ENCODE measurements at places on chromosomes 5 and 9. TPM values are rescaled to one million over a fixed set of nuclear protein-coding genes. Genes with fewer than 3 reads are reported as not detected.

The HSPA9 gene
- 514 TPM for polyA plus RNA-seq

The CCNJL gene
- not detected for polyA plus RNA-seq

The FAM170A gene
- polyA plus RNA-seq: 0.13 TPM

The TTC33 gene
- 11.9 TPM for polyA plus RNA-seq

The CMYA5 gene
- polyA plus RNA-seq: 0.16 TPM

DNA sequence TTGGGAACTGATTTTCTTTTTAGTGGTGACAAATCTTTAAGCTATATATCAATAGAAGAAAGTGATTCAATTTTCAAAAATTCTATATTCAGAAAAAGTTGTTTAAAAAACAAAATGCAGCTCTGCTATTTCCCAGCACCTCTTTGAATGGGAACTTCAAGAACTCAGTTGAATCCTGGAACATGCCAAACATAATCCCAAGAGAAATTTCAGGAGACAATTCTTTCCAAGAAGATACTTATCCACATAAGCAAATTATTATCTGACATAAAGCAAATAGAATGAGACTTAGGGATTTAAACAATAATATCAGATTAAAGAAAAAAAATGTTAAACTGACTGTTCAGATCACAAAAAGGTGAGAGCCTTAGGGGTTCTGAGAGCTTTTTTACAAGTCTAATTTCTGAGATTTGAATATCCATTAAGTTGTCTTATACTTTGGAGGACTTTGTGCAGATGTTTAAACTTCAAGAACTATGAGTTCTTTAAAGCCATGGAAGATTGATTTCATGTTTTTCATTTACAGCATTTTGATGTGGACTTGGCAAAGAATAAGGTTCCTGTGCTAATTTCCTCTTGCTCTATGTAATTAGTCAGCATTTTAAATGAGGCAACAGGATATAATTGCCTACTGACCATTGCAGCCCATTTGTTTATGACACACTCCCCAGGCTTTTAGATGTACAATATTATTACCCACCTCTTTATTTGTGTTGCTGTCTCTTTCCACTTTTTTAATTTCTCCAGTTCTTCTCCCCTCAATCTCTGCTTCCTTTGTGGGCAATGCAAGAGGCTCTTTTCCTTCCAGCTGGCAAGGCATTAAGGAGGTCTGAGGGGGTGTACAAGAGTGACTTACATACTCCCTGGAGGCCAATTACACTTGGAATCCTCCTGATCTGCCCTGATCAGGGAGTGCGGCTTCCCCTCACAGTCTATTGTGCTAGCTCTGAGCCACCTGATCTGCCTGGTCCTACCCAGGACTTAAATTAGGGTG lies 419.1 kb downstream of the NR2F1-AS1 start:
- DNase-seq: no peak

GRCh38 chr9:124834591-124834990 lies 18.7 kb upstream of the WDR38 start:
- DNase-seq: no peak

DNA sequence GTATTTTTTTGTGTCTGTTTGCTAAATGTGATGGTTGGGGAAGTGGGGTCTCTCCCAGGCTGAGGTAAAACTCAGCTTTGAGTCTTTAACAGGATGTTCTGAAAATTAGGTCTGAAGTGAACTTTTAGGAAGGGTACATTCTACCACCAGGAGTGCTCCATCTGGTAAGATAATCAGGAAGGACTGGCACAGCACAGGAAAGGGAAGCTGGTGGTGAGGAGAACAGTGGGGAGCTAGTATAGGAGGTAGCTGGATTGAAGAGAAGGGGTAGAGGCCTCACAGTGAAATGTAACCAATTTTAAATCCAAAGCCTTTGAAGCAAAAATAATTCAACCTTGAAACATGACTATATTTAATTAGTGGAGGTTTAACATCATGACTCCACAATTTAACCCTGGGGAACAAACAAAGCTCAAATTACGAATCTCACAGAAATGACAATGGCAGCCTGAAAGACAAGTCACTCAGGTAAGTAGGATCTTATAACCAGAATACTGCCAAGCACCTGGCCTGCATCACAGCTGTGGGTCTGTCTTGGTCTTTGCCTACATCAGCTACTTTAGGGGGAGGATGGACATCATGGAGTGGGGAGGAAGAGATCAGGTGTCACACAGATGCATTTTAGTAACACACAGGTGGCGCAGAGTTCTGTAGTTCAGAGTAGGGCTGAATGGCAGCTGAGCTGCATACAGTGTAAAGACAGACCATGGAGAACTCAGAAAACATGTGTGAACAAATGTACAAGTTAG lies 445.3 kb downstream of the DMRT2 start:
- no peak for DNase-seq

GRCh38 chr9:87601176-87601575 lies 103.5 kb downstream of the DAPK1 start:
- DNase-seq: no peak

DNA sequence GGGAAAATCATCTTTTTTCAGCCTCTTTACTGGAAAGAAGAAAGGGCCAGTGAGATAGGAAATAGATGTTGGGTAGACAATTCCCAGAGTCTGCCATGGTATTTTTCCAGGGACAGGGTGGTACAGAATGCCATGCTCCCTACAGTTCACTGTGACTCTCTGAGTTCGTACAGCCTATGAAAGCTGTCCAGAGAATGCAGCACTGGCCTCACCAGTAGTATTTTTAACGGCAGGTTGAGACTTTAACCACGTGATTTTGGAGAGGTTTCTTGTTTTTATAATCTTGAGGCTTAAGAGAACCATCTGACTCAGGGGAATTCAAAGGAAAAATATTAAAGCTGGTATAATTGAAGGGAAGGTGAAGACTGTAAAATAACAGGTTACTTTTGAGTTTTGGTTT lies 10.1 kb upstream of the ZNF474 start:
- DNase-seq: no peak

DNA sequence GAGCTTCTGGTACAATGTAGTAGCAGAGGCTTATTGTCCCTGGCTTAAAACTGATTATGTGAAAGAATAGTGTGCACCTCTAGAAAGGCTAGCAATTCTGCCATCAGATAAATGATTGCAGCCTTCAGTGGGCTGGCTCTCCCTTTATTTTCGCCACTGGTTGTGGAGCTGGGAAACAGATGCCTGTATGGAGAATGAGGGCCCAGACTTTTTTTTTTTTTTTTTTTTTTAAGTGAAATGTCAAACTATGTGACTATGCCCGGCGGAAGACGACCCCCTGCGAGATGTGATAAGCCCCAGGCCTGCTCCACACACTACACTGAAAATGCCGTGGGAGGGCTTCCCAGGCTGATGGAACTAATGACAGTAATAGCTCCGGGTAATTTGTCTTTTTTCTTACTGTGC lies 28.7 kb downstream of the ISL1 start:
- no peak for DNase-seq

DNA sequence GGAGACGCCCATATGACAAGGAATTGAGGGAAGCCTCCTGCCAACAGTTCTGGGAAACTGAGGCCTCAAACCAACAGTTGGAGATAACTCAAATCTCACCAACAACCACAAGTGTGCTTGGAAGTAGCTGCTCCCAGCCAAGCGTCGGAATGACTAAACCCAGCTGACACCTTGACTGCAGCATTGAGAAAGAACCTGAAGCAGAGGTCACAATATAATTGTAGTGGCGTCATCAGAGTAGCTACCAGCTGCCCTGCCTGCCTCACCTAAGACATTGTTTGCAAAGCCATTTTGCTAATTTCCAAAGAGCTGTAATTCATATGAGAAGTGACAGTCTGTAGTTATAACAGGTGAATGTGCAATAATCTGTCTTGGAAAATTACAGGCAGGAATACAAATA lies 40.8 kb upstream of the ANKRD31 start:
- no peak for DNase-seq

- DNase-seq: no peak
These were observed 126.1 kb upstream of the RASA1 start for GRCh38 chr5:87141544-87141943.

DNA sequence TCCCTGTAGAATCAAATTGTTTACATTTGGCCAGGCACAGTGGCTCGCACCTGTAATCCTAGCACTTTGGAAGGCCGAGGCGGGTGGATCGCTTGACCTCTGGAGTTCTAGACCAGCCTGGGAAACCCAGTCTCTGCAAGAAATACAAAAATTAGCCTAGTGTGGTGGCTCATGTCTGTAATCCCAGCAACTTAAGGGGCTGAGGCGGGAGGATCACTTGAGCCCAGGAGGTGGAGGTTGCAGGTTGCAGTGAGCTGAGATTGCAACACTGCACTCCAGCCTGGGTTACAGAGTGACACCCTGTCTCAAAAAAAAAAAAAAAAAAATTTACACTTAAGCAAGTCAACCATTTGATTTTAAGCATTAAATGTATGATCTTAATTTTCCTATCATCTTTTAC lies 17.5 kb upstream of the IQGAP2 start:
- no peak for DNase-seq

Data from K562 (cell line).